ENCODE measurements at places on chromosomes 12 and 14.

DNA sequence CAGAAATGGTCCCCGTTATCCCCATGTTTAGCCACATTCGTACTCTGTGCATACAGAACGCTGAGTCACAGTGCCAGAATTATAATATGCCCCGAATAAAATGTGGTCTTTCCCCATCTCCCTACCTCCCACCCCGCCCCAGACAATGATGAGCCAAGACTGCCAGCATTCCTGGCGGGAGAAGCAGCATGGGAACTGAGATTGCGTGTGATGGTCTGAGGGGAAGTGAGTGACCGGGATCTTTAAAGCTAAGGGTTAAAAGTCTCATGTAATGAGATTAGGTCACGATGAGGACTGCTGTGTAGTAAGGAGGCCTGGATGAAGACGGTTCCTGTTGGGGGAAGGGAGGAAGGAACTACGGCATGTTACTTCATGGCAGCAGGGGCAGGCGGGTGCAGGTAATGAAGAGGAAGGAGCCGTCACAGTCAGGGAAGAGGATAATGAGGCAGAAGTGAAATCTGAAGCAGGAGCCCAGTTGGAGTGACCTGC lies 243.3 kb upstream of the FKBP4 start:
- DNase-seq: no peak

DNA sequence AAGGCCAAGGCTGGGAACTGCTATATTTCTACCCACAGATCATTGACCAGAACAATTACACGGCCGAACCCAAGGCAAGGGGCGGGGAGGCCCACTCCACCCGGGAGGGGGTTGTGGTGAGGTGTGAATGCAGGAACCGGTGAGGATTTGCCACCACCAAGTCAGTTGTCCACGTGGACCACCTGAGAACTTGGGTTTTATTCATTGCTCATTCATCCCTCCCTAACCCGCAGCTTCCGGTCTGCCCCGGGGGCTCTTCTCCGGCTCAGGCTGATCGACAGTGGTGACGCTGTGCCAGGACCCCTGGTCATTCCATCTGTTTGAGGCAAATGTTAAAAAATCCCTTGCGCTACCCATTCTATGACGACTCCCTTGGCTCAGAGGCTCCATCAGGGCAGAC lies 127.7 kb upstream of the RTL1 start:
- no peak for DNase-seq

DNA sequence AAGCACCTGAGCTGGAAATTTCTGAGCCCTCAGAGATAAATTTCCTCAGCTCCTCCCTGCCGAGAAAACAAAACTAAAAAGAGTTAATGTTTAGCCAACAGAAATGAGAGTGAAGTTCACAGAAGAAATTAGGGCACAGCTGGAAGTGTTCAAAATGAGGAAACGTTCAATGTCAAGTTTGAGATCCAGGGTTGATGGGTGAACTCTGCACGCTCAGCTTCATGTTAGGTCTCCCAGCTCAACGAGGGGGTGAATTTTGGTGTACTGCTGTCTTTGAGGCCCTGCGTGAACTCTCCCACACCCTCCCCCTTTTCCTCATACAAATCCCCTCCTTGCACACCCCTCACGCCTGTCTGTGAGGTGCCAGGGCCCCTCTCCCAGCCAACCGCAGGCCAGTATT lies 13.3 kb upstream of the OAS3 start:
- DNase-seq: no peak

DNA sequence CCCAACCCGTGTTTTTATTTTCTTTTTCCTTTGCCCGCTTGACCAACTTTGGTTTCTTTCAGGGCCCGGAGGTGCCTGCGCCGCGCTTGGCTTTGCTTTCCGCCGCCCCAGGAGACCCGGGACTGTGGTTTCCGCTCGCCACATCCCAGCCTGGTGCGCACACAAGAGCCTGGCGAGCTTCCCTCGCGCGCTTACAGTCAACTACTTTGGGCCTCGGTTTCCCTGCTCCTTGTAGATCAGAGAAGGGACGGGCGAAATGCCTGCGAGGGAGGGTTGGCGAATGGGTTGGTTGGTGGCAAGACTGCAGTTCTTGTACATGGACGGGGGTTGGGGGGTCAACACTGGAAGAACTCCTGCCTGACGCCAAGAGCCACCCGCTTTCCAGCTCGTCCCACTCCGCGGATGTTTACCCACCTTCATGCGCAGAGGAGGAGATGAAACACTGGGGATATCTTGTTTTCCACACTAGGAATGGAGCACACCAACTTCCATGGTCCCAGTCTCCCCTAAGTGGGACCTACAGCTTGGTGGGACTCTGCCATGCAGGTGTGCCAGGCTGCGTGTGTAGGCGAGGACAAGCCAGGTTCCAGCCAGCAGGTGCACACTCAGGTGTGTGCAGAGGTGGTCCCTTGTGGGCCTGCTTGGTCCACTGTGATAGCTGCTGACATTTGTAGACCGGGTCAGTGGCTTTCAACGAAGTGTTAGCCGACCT lies 16.6 kb upstream of the TBX3 start:
- DNase-seq: no peak

- DNase-seq: no peak
Measured at GRCh38 chr14:34403646-34404045, 58.4 kb downstream of the SPTSSA start.

- DNase-seq: no peak
Measured at GRCh38 chr14:103739793-103740501, 24.3 kb downstream of the ZFYVE21 start.

GRCh38 chr12:111430433-111431353 lies 25.0 kb downstream of the SH2B3 start:
- DNase-seq: no peak

- DNase-seq: no peak
Measured at GRCh38 chr14:68766299-68767247, 26.3 kb downstream of the ZFP36L1 start.

- DNase-seq: no peak
Measured at GRCh38 chr14:100944052-100944451, 40.5 kb upstream of the RTL1 start.

DNA sequence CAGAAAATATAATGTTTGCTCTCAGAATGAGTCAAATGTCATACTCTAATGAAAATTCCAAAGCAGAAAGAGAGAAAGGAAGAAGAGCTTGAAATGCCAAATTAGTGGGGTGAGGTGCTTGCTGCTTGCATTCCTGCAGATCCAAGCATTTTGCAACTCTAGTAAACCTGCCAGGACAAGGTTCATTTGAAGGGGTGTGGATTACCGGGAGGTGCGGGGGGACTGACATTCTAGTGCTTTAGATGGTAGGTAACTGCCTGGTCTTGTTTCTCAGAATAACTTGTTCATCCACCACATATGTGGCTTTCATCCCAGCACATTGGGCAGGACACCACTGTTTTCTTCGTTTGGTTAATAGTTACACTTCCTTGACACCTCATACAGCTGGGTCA lies 144.4 kb downstream of the AKAP6 start:
- no peak for DNase-seq

DNA sequence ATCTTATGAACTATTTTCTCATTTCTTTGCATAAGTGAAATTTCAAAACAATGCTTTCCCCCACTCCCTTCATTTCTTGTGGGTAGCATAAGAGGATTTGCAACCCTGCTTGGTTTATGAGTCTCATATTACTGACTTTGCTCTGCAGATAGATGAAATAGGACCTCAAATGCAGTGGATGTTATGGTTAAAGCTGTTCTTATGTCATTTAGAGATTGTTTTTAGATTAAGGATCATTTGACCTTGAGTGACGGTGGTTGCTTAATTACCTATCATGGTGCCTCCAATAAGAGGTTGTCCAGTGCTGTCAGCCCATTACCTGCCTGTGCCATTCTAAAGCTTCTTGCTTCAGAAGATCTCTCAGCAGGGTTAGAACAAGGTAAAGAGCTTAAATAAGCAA lies 351.4 kb upstream of the ATP2B1 start:
- DNase-seq: no peak

DNA sequence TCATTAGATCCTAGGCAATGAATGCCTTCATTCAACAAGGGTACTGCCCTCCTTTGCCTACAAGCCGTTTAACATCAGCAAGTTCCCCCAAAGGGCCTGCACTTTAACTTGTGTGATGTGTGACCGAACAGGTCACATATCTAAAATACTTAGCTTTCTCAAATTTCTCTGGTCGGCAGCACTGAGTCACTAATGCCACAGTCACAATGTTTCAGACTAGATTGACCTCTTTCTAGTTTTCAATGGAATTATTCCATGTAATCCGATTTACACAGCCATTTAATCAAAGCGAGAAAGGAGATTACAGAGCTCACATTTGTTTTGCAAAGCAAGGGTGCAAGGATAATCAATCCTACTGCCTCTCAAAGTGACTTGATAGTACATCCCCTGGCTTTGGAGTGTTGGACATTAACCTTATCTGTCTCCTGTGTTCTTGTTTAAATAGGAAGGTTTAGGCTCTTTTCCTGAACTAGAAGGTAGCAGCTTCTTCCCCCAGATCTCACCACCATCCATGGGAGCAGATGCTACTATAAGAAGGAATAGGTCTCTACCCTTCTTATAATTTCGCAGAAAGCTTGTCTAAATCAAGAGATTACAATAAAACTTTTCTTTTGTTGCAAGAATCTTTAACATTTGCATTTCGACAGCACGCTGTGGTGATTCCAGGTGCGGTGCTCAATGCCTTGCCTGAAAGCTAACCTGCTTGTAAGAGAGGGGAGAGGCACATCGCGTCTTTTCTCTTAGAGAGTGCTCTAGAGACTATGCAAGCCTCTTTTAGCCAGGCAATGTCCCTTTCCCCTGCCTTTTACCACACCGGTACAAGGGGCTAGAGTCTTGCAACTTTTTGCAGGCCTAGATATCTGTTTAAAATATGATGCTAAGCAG lies 1.8 kb downstream of the KITLG start:
- no peak for DNase-seq

DNA sequence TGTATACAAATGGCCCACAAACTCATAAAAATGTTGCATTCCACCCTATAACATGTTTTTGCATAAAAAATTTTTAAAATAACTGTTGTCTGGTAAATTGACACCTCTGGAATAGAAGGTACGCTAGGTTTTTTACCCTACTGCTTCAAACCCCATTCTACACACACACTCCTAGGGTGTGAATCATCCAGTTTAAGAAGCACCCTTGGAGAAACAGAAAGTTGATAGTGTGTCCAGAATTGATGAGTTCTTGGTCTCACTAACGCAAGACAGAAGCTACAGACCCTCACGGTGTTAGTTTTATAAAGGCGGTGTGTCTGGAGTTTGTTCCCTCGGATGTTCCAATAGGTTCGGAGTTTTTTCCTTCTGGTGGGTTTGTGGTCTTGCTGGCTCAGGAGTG lies 158.5 kb downstream of the KLRB1 start:
- no peak for DNase-seq

GRCh38 chr12:128583453-128583852 lies 240.3 kb downstream of the SLC15A4 start:
- no peak for DNase-seq

DNA sequence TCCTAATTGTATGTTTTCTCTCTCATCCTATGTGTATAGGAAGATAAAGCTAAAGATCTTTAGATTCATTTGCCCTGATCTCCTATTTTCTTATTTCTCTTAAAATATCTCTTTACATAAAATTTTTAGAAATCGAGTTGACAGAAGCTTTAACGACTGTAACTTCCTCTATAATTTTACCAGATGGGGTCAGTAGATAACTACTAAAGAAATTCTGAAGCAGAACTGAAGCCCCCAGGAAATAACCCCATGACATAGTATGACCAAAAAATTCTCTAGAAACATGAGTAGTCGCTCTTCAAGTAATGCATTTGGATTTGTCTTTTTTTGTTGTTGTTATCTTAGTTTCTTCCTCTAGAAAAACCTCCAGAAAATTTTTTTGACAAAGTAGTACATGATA lies 288.0 kb downstream of the ERC1 start:
- DNase-seq: no peak

DNA sequence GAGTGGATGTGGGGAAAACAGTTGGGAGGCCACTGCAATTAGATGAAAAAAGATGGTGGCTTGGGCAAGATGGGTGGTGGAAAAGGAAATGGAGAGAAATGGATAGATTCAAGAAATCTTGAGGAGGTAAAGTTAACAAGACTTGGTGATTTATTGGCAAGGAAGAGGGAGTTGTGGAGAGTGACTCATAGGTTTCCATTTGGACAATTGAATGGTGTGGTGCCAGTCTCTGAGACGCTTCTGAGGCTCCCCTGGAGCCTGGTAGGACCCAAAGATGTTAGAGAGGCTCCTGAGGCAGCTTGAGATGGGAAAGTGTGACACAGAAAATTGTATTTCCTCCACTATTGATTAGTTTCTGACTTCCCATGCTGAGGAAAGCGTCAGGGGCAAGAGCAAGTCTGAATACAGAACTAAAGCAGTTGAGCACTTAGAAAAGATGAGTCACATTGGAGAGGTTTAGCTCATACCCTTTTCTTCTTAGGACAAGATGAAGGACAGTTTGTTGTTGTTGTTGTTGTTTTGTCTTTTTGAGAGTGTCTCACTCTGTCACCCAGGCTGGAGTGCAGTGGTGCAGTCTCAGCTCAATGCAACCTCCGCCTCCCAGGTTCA lies 4.5 kb downstream of the PRPF40B start:
- DNase-seq: no peak

DNA sequence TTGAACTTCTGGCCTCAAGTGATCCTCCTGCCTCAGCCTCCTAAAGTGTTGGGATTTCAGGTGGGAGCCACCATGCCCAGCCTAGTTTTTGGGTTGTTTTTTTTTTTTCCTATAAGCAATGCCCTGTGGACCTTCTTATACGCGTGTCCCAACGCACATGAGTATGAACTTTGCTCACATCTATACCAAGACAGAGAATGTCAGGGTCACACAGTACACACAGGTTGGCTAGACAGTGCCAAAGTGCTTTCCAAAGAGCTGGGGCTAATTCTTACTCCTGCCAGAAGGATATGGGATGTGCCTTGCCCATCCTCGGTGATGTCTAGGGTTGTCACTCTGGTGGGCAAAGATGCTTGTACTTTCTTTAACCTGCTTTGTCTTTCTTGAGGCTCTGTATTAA lies 7.6 kb upstream of the CCDC85C start:
- DNase-seq: no peak

GRCh38 chr12:29187756-29188155 lies 38.7 kb downstream of the FAR2 start:
- DNase-seq: no peak

DNA sequence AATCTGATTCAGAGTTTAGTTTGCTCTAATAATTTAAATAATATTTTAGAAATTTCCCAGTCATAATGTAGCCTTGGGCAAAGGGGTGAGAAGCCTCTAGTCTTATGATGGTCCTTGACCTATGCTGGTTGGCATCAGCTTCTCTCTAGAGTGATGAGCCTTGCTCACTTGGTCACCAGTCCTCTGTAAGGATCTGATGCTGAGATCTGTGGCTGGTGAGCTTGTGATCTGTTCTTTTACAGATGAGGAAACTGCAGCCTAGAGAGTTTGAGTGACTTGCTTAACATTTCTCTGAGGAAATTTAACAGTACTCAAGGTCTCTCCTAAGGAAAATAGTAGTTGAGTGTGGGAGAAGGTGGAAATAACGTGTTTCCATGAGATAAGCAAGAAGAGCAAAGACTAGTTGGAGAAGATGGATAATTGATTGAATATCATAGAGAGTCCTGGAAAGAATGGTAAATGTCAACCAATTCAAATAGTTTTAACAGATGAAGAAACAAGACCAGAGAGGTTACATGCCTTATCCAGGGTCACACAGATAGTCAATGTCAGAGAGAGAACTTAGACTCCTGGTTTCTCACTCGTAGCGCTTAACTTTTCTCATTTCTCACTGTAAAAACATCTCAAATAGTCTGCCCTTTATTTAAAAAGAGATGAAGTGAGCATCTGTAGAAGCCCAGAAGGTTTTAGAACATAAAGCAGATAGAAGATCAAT lies 89.7 kb upstream of the ETV6 start:
- no peak for DNase-seq

Data from GOT3 (cell line).